ENCODE measurements at places on chromosomes 7 and 10.

- peak; percentile 33 for DNase-seq
Observed at GRCh38 chr10:128061306-128062300, 64.6 kb downstream of the MKI67 start.

GRCh38 chr7:69864274-69864673 is 266.0 kb downstream of the AUTS2 start:
- no peak for DNase-seq

DNA sequence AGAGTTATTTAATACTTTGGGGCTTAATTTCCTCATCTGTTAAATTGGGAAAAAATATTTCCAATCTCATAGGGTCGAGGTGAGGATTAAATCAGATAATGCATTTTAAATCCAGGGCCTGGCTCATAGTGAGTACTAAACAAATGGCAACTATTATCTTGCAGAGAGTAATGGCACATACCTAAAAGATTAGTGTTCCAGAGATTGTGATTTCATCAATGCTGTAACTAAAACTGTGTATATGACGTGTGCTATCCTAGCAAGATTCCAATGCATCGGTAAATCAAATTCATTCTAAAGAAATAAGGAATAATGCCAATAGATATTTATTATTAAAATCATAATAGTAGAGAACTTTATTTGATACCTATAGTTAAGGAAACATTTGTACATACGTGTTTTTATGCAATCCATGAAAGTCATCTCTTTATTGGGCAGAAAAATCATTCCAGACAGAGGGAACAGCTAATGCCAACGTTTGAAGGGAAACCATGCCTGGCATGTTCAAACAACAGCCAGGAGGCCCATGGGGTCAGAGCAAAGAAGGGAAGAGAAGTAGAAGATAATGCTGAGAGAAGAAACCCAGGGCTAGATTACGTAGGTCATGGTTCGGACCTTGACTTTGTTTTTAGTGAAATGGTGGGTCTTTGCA is 174.8 kb upstream of the AGR3 start:
- no peak for DNase-seq

DNA sequence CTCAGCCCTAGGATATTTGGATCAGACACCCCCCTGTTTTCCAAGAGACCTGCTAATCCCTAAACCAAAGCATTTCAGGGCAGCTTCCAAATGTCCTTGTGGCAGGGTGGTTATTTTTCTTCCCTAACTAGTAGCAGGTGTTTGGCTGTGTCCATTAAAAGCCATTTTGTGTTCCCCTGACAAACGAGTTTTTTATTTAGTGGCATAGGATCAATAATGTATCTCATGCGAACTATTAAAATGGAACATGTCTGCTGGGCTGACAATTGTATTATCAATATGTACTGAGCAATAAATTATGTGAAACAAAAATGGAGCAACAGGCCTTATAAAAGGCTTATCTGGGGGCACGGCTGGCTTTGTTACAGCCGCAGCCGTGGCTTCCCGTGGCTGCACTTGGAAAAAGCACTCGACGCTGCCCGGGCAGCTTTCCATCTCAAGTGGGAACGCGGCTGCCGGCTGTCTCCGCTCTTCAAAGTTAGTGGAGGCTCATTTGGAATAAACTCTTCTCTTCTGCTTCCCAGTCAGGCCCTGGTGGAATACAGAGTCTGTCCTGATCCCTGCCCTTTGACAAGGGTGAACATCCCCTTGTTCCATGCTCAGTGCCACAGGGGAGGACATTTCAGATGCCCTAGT is 554.3 kb downstream of the TYW1 start:
- no peak for DNase-seq

GRCh38 chr7:152924826-152925411 is 165.4 kb downstream of the ACTR3B start:
- peak; percentile 33 for DNase-seq

DNA sequence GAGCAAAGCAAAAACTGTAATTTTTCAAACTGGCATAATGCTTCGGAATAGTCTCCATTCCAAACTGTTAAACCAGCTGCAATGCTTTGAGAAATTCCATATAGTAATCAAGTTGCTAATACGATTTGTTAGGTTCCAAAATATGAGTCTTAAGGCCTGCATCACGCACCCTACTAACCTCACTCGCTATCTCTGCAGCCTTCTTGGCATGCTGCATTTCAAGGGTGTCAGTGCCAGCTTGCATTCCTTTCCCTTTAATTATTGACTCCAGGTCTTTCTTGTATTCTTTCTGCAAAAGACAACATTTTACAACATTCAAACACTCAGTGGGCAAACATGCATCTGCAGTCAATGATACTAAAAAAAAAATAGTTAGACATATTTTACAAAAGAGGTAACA is 61.8 kb downstream of the NEBL start:
- DNase-seq = no peak

DNA sequence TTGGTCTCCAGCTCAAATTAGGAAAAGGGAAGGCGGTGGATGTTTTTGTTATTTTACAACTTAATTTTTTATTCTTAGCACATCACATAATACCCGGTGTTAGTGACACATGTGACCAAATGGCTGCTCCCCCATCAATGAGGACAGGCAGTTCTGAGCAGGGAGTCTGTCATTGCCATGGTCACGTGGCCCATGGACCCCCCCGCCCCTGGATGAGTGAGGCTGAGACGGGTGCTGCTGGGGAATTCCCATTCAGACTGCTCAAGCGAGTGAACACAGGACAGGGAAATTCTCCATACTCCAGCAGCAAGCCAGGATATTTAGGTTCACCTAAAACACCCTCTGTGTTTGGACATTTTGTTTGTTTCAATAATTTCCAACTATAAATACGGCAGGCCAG is 34.7 kb upstream of the SLC35B4 start:
- no peak for DNase-seq

DNA sequence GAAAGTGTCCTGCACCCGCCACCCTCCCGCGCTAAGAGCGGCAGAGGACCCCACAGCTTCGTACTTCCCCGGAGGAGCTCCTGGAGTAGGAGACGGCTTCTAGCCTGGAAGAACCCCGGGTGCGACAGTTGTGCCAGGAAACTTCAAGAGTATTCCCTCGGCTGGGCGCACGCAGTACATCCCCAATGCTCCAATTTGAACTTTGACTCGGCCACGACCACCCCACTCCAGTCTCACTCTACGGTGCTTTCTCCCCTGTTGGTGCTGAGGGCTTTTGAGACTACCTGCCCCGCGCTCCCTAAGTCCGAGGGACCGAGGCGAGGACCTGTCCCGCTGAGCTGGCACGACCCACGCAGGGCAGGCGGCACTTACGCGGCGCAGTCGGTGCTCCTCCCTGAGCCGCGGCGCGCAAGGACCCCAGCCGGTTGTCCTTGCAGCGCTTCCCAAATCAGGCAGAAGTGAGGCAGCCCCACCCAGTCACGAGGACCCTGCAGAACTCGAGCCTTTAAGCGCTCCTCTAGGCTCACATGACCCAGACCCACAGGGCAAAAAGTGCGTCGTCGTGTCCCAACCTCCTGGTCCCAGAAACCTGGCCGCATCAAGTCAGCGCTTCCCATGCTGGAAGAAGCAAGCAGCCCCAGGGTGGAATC is at the start of gene CPVL:
Gene CPVL (minus strand): TSS at position 481 of the 650 bp plus-strand sequence. CDS start 25,476 bp downstream, outside the sequence.
- peak; percentile 55 for DNase-seq

DNA sequence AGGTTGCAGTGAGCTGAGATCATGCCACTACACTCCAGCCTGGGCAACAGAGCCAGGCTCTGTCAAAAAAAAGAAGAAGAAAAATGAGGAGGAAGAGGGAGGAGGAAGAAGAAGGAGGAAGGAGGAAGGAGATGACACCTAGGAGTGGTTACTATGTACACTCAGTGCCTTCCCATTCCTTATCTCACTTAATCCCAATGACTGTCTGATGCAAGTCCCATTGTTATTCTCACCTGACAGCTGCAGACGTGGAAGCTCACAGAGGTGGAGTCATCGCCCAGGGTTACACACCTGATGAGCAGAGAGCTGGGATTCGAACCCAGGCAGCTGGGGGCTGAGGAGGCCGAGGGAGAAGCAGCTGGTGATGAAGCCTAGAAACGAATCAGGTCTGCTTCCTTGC is 258.8 kb downstream of the SNX10 start:
- DNase-seq = no peak

DNA sequence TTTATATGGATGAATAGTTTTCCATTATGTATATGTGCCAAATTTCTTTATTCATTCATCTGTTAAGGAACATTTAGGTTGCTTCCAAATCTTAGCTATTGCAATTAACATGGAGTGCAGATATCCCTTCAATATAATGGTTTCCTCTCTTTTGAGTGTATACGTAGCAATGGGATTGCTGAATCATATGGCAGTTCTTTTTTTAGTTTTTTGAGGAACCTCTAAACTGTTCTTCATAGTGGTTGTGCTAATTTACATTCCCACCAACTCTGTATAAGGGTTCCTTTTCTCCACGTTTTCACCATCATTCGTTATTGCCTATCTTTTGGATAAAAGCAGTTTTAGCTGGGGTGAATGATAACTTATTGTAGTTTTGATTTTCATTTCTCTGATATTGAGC is 46.5 kb downstream of the FAS start:
- DNase-seq = no peak

GRCh38 chr7:7122701-7123281 is 59.6 kb upstream of the C1GALT1 start:
- DNase-seq = no peak

- DNase-seq = no peak
Observed at GRCh38 chr10:126417220-126417825, 29.0 kb upstream of the ADAM12 start.

DNA sequence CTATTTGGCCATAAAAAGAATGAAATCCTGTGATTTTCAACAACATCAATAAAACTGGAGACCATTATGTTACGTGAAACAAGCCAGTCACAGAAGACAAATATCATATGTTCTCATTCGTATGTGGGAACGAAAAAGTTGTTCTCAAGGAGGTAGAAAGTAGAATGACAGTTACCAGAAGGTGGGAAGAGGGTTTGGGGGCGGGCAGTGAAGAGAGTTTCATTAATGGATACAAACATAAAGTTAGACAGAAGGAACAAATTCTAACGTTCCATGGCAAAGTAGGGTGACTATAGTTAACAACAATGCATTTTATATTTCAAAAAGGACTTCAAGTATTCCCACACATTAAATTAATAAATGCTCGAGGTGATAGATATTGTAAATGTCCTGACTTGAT is 97.4 kb downstream of the ZPBP start:
- DNase-seq = no peak

GRCh38 chr7:50166997-50167965 is 74.2 kb upstream of the ZPBP start:
- DNase-seq = no peak

- DNase-seq = no peak
Observed at GRCh38 chr7:150322114-150322832, 882 bp upstream of the LRRC61 start.

DNA sequence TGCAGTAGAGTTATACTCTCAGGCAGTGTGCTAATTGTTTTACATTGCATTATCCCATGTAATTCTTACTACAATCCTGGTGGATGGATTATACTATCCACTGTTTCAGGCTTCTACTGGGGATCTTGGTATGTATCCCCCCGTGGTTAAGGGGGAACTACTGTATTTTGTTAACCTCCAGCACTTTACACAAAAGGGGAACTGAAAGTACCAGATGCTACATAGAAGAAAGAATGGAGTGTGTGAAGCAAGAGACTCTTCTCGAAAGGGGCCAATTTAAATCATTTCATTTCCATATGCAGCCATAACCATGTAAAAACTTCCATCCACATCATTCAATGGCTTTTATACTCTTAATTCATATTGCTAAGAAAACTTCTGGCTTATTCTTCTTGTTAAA is 69.4 kb downstream of the C1GALT1 start:
- DNase-seq = no peak

- DNase-seq = no peak
Observed at GRCh38 chr10:130958981-130959751, 352.4 kb downstream of the TCERG1L start.

DNA sequence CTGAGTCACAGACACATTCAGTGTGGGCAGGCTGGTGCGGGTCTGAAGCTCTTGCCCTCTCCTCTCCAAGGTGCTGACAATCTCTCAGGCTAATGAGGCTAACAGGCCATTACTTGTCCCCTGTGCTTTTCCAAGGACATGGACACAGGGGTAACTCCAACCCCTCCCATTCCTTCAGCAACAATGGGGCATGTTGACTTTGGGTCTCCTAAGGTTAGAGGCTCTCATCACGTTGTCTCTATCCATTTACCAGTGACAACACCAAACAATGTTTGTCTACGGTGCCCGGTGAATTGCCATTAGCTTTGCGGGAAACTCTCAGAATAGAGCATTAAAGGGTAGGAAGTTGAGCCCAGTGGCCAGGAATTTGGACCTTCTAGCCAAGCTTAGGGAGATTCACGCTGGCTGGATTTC is 101.6 kb upstream of the TNS3 start:
- no peak for DNase-seq

- DNase-seq = no peak
Observed at GRCh38 chr7:150363370-150363769, 5.3 kb upstream of the REPIN1 start.

- DNase-seq = no peak
Observed at GRCh38 chr7:51286401-51286800, 30.2 kb downstream of the COBL start.

DNA sequence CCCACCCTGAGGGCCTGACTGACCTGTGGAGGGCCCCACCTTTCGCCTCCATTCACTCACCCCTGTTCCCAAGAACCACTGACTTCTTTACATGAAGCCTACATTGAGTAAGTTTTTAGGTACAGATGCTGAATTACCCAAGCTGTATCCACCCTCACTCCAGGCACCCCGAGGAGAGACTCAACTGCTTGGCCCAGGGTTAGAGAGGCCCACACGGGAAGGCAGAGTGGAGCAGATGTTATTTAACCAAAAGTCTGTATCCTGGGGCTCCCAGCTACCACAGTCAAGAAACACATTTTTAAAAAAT is 213.1 kb upstream of the FRMD4A start:
- peak; percentile 46 for DNase-seq

- DNase-seq = no peak
Observed at GRCh38 chr7:7810826-7811225, 92.4 kb upstream of the RPA3 start.

- no peak for DNase-seq
Observed at GRCh38 chr7:90686146-90686545, 90.0 kb downstream of the CDK14 start.

- DNase-seq = no peak
Observed at GRCh38 chr10:86506499-86506898, 15.1 kb downstream of the WAPL start.

DNA sequence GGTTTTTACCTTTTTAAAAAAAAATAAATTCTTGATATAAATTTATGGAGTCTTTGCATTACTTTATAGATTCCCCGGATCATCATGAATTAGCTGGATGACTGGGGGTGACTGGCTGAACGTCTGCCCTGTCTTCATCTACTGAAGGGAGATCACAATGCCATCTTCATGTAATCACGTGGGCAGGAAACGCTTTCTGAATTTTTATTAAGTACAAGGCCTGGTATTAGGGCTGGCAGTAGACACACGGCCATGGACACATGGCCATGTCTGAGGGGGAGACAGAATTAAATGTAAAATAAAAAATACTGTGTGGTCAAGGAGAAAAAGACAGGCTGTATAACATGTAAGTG is 111.2 kb downstream of the VIPR2 start:
- no peak for DNase-seq

All from left lobe of liver (tissue), 2 donors.